ENCODE measurements at places on chromosomes 5 and 9.
A peak's percentile ranks its signal among the peaks of the same experiment; 100 is the strongest.

GRCh38 chr9:114662081-114662989 lies 4.7 kb upstream of the TEX53 start:
- peak; percentile 69 for DNase-seq

DNA sequence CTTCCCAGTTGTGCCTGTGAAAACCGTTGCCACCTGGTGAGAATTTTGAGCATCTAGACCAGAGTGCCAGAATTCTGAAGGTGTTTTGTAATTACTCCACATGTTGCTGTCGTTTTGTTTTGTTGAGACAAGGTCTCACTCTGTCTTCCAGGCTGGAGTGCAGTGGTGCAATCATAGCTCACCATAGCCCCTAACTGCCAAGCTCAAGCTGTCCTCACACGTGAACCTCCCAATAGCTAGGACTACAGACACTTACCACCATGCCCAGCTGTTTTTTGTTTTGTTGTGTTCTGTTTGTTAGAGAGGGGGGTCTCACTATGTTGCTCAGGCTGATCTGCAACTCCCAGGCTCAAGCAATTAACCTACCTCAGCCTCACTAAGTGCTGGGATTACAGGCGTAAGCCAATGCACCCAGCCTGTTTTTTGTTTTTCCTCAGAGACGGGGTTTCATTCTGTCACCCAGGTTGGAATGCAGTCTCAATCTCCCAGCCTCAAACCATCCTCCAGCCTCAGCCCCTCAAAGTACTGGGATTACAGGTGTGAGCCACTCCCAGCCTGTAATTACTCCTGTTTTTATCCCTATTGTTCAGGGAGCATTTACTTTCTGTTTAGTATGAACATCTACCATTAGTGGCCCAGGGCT lies 121.1 kb upstream of the DMRT1 start:
- DNase-seq, result no peak

- DNase-seq, result no peak
These were observed 128.5 kb downstream of the PRDM9 start for GRCh38 chr5:23635938-23636337.

GRCh38 chr9:3948826-3949556 lies 350.9 kb downstream of the GLIS3 start:
- no peak for DNase-seq

DNA sequence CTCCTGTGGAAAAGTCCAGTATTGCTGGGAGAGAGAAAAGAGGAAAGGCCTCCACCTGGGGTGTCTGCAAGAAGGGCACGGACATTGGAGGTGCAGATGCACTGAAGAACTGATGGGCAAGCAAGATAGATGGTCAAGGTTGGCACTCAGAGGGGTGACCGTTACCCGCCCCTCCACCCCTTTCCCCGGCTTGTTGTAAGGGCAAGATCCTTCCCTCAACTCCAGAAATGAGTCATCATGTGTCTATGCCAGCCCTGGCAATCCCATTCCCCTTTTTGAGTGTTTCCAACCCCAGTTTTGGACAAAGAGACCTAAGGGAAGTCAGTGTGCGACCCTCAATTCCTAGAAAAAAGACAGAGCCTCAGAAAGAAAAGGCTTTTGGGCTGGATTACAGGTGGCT lies 34.9 kb upstream of the ATP6V1G1 start:
- no peak for DNase-seq

DNA sequence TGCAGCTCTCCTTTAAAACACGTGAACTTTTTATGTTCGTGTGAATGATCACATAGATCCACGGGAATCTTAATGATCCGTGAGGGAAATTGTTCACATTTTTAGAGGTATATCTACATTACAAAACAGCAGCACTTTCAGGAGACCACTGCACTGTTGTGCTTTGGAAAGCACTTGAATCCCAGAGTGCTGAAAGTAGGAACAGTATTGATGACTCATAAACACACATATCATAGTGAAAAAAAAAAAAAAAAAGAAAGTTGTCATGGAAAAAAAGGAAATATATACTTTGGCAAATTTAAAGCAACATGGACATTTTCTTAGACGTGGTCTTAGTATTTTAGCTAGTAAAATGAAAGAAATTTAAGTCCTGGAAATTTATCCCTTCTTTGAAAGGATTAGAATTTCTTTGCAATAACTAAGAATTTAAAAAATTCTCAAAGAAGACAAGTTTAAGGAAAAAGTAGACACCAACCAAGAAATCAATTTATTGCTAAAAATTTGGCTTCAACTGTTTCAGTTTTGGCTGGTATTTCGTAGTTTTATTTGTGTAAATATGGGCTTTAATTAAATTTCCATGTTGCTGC lies 55.4 kb downstream of the ADGRV1 start:
- DNase-seq, result no peak
